ENCODE measurements at places on chromosomes 6 and 20. TPM values are rescaled to one million over a fixed set of nuclear protein-coding genes. Genes with fewer than 3 reads are reported as not detected.

- DNase-seq = no peak
Observed at GRCh38 chr20:44028868-44029847, 114.5 kb downstream of the TOX2 start.

- DNase-seq = no peak
Observed at GRCh38 chr6:150347845-150348244, 21.0 kb upstream of the IYD start.

GRCh38 chr20:62843656-62844055, 18.0 kb downstream of the TCFL5 start:
- DNase-seq = no peak

- no peak for DNase-seq
Observed at GRCh38 chr6:56853541-56853940, 101.4 kb upstream of the BEND6 start.

DNA sequence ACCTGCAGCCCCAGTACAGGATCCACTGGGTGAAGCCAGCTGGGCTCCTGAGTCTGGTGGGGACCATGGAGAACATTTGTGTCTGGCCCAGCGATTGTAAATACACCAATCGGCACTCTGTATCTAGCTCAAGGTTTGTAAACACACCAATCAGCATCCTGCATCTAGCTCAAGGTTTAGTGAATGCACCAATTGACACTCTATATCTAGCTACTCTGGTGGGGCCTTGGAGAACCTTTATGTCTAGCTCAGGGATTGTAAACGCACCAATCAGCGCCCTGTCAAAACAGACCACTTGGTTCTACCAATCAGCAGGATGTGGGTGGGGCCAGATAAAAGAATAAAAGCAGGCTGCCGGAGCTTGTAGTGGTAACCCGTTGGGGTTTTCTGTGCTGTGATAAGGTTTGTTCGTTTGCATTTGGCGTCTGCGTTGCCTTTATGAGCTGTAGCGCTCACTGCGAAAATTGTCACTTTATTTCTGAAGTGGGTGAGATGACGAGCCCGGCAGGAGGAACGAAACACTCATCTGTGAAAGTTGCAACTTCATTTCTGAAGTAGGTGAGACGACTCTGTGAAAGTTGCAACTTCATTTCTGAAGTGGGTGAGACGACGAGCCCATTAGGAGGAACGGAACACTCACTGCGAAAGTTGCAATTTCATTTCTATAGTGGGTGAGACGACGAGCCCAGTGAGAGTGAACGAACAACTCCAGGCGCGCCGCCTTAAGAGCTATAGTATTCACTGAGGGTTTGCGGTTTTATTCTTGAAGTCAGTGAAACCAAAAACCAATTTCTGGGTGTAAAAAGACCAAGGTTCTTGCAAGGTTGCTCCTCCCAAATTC, 31.1 kb downstream of the SERPINB6 start:
- DNase-seq = no peak

GRCh38 chr6:148934961-148935360, 188.1 kb downstream of the UST start:
- no peak for DNase-seq

DNA sequence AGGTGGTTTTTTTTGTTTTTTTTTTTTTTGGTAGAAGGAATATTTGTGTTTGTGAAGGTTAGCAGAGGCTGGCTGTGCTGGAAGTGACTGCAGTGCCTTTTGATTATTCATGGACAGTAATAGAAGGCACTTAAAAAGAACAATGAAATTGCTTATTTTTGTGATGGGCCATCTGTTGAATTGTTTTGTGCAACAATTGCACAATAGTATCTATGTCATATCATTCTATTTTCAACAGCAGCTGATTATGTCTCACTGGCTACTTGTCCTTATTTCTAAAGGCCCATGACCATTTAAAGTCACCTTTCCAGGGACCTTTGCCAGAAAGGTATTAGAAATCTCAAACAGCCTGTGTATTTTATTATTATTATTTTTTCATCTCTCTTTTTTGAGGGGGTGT, 70.6 kb downstream of the AFG1L start:
- no peak for DNase-seq

DNA sequence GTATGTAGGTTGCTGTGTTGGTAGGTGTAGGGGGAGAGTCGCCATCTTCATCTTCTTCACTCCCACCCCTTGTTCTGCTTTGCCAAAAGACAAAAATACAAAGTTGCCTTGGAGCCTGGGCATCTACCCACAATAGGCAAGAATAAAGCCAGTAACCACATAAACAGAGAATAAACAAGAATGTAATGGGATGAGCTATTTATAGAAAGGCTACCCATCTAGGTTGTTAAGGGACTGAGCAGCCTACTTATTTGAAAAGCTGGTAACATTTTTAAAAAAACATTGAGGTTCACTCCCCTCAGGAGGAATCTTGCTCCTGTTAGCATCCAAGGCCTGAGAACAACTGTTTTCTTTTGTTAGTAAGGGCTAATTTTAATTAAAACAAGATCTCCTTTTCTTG, 301.4 kb upstream of the STXBP5 start:
- DNase-seq = peak; percentile 36

DNA sequence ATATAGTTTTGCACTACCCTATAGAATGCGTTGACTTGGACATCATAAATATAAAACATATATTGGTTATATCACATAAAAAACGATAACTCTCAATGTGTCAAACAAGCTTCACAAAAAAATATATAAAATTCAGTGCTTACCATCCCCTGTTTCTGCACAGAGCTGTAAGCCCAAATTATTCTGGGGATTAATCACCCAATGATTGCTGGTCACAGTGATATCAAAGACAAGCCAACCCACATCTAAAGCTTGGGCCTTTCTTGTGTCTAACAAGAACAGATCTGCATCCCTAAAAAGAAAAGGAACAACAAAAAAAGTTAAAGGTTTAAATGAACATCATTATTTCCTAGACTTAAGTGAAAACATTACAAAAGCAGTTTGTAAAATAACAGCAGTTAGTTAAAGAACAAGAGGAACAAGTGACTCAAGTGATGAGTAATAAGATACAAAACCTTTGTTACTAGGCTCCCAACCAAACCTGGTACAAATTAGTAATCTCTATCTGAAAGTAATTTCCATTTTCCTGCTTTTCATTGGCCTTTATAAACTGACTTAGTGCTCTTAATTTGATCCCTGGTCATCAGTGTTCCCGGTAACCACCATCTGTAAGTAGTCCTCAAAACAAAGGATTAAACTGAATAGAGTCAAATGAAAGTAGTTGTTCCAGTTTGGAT, 81.1 kb downstream of the BMP5 start:
- DNase-seq = peak; percentile 15

DNA sequence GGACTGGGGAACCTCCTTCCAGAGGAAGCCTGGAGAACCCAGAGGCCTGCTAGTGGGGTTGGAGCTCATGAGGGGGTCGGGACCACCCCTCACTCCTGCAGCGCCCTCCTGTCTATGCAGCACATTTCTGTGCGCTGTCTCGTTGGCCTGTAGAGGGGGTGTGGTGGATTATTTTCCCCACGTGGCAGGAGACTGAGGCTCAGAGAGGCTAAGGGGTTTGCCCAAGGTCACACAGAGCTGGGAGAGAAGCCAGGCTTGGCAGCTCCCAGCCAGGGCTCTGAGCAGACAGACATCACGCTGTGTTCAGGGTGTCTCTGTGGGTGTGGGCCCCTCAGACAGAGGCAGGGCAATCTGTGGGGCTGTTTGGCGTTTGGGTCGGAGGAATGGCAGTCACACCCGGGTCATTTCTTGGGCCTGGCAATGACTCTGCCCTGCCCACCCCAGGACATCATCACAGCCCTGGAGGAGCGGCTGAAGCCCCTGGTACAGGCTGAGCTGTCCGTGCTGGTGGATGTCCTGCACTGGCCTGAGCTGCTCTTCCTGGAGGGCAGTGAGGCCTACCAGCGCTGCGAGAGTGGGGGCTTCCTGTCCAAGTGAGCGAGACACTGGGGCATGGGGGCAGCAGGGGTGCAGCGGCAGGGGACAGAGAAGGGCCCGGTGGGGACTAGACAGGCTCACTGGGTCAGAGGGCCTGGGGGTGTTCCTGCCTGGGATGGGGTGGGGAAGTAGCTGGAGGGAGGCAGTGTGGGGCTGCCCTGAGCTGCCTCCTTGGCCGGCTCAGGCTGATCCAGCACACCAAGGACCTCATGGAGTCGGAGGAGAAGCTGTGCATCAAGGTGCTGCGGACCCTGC, 27.7 kb downstream of the UQCC2 start:
- no peak for DNase-seq

DNA sequence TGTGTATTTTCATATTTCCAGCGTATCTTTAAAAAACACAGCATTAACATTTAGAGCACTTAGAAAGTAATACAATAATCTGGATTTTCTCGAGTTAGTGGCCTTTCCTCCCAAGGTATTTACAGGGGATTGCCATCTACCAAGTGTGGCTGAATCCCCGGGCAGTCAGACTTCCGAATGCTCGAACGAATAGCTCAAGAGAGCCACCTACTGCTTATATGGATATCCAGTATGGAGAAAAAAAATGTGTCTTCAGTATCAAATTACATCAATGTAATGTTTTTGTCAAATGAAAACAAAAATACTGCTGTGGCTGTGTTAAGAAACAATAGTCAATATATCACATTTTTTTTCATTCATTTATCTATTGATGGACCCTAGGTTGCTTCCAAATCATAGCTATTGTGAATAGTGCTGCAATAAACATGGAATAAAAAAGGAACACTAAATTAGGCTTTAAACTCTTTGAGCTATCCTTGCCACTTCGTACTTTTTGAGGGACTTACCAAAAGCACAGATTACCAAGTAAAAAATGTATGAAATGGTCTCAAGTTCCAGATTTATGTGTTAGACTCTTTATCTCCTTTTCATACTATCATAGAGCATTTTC, 654.5 kb upstream of the PTCHD4 start:
- DNase-seq = peak; percentile 74

DNA sequence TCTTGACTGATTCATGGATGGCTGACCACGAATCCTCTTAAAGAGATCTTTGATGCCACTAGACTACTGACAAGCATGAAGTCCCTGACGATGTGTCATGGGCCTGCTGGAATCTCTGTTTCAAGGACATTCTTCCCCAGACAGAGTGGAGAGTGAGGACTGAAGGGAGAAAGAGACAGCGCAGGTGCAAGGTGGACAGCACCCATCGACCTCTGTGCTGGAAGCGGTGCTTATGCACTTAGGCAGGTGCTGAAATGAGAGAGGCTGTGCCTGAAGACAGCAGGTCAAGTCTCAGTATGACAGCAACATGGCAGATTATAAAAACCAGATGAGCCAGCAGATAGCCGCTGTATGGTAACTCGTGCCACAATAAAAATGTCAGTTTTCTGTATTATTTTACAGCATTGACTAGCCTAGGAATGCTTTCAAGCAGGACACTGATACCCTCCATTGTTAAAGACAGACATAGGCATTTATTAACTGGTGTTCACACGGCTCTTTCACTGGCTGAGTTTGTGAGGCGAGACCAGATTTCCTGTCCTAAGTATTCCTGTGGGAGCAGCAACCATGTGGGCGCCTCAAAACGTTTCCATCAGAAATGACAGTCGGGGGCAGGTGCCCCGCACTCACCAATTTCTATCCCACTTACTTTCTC, 47.5 kb downstream of the FOXC1 start:
- DNase-seq = no peak

DNA sequence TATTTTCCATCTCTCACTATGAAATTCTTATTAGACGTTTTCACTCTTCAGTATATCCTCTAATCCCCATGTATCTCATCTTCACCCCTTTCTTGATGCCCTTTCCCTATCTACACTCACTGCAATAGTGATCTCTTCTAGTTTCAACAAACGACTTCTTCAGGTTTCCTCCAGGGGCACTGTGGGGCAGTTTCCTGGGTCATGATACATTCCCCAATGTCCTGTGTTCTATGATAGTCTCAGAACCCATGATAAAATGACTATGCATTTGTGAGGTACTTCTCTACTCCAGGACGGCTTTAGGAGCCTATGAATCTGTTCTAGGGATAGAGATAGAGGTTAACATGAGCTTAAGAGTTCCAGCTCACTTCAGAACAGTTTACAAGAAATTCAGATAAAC, 183.3 kb downstream of the FOXC1 start:
- DNase-seq = peak; percentile 29

GRCh38 chr6:117329926-117330325, 64.6 kb downstream of the VGLL2 start:
- no peak for DNase-seq

DNA sequence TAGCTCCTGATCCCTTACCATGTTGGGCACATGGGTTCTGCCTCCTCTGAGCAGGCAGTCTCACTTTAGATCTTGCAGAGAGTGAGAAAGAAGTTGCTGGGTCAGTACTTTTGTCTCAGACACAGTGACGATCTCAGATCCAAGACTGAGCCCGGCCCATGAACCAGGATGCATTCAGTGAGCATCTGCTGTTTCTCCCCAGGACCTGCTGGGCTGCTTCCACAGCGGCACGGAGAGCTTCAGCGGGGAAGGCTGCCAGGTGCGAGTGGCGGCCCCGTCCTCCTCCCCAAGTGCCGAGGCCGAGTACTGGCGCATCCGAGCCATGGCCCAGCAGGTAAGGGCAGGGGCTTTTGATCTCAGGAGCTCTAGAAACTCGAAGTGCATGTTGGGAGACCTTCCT, 53.9 kb upstream of the SMIM28 start:
- no peak for DNase-seq

DNA sequence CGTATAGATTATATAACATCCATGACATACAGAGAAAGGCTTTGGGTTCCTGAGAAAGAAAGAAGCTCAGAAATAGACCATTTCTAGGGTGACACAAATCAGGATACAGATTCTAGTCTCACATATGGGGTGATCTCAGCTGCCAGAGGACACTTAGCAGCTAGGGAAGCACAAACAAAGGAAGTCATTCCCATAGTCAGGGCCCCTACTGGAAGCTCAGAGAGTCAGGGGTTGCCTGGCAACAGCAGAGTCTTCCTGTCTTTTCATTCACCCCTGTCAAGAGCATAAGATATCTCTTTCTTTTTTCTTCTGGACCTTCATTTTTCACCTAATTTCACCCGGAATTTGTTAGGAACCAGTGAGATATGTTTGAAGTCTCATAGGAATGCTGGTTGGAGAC, 81.9 kb upstream of the IYD start:
- DNase-seq = no peak

DNA sequence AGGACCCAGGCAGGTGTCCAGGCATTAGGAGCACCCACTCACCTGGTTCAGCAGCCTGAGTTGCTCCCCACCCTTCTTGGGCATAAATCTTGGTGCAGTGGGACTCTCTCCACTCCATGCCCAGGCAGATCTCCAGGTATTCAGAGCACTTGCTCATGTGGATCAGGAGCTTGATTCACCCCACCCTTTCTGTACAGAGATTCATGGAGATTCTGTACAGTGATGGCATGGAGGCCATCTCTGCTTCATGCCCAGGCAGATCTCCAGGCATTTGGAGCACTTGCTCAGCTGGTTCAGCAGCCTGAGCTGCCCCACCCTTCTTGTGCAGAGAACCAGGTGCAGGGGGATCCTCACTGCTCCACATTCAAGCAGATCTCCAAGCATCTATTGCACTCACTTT, 44.1 kb downstream of the BEND6 start:
- DNase-seq = no peak

GRCh38 chr20:31693987-31694661, 28.5 kb downstream of the BCL2L1 start:
- DNase-seq = no peak

GRCh38 chr20:33681728-33682353, 4.3 kb downstream of the E2F1 start:
- DNase-seq = no peak

- DNase-seq = no peak
Observed at GRCh38 chr20:33284937-33285336, 1.9 kb downstream of the BPIFB1 start.

Gene SMPDL3A
- total RNA-seq = 3.4 TPM

Gene GLP1R
- total RNA-seq = not detected

Gene DNAH8
- not detected for total RNA-seq

Gene COL10A1
- 72.6 TPM for total RNA-seq
